ENCODE measurements at places on chromosomes 3 and 15.

- no peak for DNase-seq
Observed at GRCh38 chr3:68004091-68004490, 349.7 kb upstream of the SUCLG2 start.

DNA sequence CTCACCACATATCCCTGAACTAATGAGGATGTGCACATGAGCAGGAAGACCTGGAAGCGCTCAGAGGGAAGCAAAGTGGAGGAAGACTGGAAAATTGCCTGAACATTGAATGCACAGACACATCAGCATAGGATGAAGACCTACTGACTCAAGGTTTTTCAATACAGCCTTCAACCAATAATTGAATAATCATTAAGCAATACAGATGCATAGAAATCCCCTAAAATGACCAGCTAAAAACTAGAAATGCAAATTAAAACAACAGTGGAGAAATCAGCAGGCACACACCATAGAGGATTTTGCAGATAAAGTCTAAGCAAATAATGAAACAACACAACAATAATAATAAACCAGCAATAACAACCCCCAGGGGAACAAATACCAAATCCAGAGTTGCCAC lies 80.4 kb downstream of the CEP152 start:
- DNase-seq = no peak

- DNase-seq = no peak
Observed at GRCh38 chr15:42324308-42324707, 35.0 kb upstream of the CAPN3 start.

- DNase-seq = no peak
Observed at GRCh38 chr15:60546744-60547143, 67.8 kb upstream of the ICE2 start.

DNA sequence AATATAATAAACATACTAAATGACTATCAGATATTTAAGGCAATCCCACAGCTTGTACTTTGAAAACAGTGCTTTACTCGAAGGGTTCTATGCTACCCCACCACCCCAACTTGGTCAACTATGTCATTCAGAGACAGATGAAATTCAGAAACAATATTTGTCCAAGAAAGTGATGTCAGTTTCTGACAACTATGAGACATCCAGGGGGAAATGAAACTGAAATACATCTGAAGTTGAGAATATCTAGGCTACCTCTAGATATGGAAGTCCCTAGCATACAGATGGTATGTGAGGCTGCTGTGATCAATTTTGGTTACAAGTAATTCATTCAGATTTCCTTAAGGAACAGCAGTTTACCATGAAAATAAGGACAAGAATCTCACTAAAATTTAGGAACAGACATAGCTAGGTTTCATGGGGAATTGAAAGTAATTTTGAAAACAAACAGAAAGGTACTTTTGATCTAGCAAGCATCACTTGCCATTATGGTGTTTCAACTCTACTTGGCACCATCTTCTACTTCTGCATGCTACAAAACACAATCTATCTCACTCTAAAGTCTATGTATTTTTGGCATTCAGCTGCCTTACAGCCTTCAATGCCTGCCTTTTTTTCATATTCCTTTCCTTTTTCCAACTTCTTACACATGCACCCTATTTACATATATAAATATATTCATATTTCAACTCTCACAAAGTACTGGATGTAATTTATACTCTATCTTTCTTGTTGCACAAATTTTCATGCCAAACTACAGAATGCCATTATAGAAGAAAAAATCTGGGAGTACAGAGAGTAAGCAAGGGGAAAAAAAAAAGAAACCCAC lies 21.7 kb downstream of the ATG3 start:
- DNase-seq = no peak

GRCh38 chr3:123657568-123657967 lies 72.7 kb upstream of the HACD2 start:
- no peak for DNase-seq

GRCh38 chr3:146468671-146469149 lies 651 bp downstream of the PLSCR2 start:
- no peak for DNase-seq

- DNase-seq = peak; percentile 45
Observed at GRCh38 chr15:57595011-57595866, 3.5 kb downstream of the MYZAP start.

GRCh38 chr15:38563723-38564519 lies 693 bp downstream of the RASGRP1 start:
- peak; percentile 85 for DNase-seq

DNA sequence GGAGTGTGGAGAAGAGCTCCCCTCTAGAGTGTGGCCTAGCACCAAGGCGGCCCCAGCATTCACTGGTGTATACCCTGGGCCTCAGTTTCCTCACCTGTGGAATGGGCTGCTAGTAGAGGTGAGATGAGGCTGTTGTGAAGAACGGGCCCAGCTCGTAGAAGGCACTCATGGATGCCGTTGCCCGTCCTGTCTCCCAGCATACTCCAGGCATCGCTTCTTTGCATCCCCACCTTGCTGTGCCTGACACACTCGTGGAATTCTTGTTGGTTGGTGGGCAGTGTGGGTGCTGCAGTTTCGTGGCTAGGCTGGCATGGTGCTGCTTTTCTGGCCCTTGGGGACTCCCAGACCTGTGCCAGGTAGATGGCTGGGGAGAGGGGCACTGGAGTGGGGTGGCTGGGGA lies 76.7 kb downstream of the SMAD6 start:
- no peak for DNase-seq

Data from SK-N-SH (cell line).